Tibial nerve (tissue), 4 donors: ENCODE measurements at places on chromosomes 3 and 15.

- peak; percentile 26 for DNase-seq
- H3K27me3 ChIP-seq, result no peaks in the 10 kb centered on the region
- H3K4me1 ChIP-seq, result no peaks in the 10 kb centered on the region
- H3K36me3 ChIP-seq, result peaks cover 10% of the 10 kb centered on the region
- peak overlapping the region; percentile 100 for H3K27ac ChIP-seq
- peak overlapping the region; percentile 75 for H3K4me3 ChIP-seq
Measured at GRCh38 chr15:96333131-96334016, 2.9 kb downstream of the NR2F2 start.

- H3K36me3 ChIP-seq, result no peaks in the 10 kb centered on the region
- no peak for DNase-seq
- no peaks in the 10 kb centered on the region for H3K4me1 ChIP-seq
- no peak overlapping the region for H3K27ac ChIP-seq
- no peak overlapping the region for H3K4me3 ChIP-seq
Measured at GRCh38 chr3:197286678-197287077, 11.7 kb downstream of the DLG1 start.

DNA sequence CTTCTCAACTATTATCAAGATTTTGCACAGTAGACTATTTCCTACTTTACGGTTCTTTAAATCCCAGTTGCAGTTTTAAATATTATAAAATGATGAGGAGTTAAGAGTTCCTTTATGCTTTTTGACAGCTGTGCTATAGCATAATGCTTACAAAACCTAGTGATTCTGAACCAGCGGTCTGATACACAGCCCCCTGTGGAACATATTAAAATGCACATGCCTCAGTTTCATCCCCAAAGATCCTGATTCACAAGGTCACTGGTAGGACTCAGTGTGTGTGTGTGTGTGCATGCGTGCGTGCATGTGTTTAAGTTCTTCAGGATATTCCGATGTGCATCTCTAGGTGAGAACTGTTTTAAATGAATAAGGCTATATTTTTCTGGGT, 330.1 kb upstream of the TPM1 start:
- no peaks in the 10 kb centered on the region for H3K27me3 ChIP-seq
- no peak overlapping the region for H3K27ac ChIP-seq
- H3K4me1 ChIP-seq, result no peaks in the 10 kb centered on the region
- no peaks in the 10 kb centered on the region for H3K36me3 ChIP-seq
- no peak for DNase-seq

GRCh38 chr15:96515371-96515770, 184.9 kb downstream of the NR2F2 start:
- no peaks in the 10 kb centered on the region for H3K27me3 ChIP-seq
- H3K27ac ChIP-seq, result no peak overlapping the region
- no peaks in the 10 kb centered on the region for H3K36me3 ChIP-seq
- DNase-seq, result no peak
- H3K4me1 ChIP-seq, result no peaks in the 10 kb centered on the region

- H3K27ac ChIP-seq, result peak overlapping the region; percentile 52
- H3K36me3 ChIP-seq, result peaks cover 45% of the 10 kb centered on the region
- no peaks in the 10 kb centered on the region for H3K27me3 ChIP-seq
- no peak overlapping the region for H3K4me3 ChIP-seq
- no peak for DNase-seq
Measured at GRCh38 chr3:128799653-128800052, 73.7 kb downstream of the RAB7A start.

DNA sequence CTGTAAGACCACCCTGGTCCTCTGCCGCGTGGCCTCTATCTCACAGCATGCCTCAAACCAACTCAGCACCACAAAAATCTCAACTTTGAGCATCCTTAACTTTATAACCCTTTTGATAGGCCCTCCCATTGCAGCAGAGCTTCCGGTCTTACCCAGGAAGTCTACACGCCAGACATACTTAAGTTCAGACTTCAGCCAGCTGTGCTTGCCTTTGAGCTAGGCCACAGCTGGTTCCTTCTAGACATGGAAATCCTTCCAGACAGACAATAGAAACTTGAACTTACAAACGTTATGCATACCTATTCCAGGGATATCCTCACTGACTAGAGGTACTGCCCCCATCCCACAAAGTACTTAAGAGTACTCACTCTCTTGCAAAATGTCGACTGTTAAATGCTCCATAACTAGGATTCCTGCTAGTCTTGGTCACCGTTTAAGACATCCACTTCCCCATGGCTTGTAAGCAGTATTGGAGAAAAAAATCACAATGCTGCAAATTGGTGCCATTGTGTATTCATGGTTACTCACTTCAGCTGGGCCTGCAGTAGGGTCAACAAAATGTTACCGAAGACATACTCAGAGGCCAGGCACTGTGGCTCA, 183.5 kb downstream of the TBL1XR1 start:
- peaks cover 12% of the 10 kb centered on the region for H3K36me3 ChIP-seq
- H3K27ac ChIP-seq, result no peak overlapping the region
- H3K27me3 ChIP-seq, result no peaks in the 10 kb centered on the region
- H3K4me1 ChIP-seq, result no peaks in the 10 kb centered on the region
- no peak for DNase-seq

DNA sequence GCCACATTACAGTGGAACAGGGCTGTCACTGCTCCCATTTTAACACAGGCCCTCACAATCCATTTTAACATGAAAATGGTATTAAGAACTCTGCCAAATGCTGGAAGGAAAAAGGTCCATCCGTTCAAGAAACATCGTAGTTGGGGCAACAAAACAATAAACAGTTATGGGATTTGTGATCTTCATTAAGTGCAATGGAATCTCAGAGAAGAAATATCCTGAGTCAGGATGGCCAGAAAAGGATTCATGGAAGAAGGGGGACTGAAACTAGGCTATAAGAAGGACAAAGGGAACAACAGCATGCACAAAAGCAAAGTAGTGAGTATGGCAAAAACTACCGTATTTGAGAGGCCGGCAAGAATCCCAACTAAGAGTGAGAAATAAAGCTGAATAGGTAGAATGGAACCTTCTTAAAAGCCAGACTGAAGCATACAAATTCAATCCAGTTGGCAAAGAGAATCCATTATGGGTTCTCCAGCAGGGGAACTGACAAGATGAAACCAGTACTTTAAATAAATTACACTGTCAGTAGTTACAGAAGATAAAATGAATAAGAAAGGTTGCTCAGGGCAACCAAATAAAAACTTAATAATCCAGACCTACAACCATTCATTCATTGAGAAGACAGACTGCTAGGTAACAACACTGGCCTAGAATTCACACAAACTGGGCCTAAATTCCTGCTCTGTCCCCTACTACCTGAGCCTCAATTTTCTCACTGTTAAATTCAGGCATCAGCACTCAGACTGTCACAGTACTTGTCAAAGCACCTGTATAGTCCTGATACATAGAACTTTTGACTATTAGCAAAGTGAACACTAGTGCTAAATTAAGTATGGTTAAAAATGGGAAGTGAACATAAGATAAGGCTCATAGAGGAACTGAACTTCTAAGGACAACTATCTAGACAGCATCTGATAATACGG, 6.3 kb downstream of the TBL1XR1 start:
- peaks cover 17% of the 10 kb centered on the region for H3K4me1 ChIP-seq
- no peaks in the 10 kb centered on the region for H3K27me3 ChIP-seq
- peak overlapping the region; percentile 79 for H3K27ac ChIP-seq

DNA sequence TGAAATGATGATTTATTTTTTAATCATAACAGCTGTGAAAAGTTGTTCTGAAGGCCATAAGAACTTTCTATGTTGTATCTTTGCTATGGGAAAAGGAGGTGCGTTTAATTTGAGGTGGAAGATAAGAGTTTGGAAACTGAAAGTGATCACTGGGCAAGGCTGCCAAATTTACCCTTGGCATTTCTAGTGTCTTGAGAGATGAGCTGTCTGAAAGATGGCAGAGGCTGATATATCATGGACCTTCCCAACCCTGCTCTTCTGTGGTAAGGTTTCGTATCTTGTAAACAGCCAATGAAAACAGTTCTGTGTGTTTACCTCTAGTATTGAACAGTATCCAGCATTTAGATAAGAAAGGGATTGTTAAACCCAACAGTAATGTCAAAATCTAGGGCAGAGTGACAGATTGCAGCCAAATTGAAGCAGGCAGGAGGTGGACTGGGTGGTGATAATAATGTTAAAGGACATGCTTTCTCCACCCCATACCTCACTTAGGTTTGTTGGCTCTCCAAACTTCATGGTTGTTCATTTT, 15.8 kb upstream of the NFKBIZ start:
- DNase-seq, result no peak
- H3K4me3 ChIP-seq, result no peak overlapping the region
- no peaks in the 10 kb centered on the region for H3K36me3 ChIP-seq

DNA sequence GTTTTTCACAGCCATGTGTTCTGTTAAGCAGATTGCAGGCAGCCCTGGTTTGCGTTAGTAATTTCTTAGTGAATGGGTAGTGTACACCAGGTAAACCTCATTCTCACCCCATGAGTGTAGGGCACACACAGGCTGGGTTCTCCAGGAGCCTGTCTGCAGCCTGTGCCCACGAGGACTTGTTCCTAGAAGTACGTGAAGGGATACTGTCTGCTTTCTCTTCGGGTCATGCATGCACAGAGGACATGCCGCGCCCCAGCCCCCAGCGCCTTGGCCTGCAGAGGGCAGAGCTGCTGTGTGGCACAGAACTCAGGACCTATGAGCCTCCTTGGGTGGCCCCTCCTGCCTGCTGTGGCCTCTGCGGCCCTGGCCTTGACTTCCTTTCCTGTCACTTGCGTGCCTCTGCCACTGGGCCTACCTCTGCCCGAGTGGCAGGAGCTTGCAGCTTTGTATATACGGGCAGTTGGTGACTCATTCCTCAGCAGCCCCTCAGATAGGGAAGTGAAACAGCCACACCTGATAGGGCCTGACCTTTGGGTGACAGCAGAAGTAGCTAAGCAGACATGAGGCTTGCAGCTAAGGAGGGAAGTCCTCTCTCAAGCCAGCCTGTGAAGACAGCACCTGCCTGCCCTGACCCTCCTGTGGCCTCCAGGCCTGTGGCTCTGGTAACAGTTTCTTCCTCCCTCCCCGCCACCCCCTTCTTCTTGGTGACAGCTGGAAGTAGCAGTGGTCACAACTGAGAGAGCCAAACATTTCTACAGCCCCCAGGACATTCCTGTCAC, 19.5 kb downstream of the PPCDC start:
- peak overlapping the region; percentile 85 for H3K27ac ChIP-seq
- peaks cover 52% of the 10 kb centered on the region for H3K4me1 ChIP-seq
- peak; percentile 47 for DNase-seq
- H3K4me3 ChIP-seq, result no peak overlapping the region
- no peaks in the 10 kb centered on the region for H3K36me3 ChIP-seq

DNA sequence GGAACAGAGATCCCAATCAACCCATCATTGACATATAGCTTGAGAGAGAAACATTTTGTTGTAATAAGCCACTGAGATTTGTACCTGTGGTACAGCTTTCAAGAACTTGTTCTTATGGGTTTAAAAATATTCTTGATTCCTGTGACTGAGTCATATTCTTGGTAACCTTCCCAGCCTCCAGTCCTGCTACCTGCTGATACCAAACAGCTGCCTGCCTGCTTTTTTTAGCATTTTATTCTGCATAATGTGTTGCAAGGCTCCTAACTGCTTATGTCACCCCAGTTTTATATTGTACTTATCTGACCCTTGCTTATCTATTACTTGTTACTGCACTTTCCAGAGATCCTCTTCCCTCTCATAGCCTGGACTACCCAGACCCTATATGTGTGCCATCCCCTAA, 349.3 kb upstream of the SOX2 start:
- H3K27me3 ChIP-seq, result no peaks in the 10 kb centered on the region
- H3K27ac ChIP-seq, result no peak overlapping the region
- H3K36me3 ChIP-seq, result no peaks in the 10 kb centered on the region
- no peaks in the 10 kb centered on the region for H3K4me1 ChIP-seq
- no peak overlapping the region for H3K4me3 ChIP-seq

- no peaks in the 10 kb centered on the region for H3K36me3 ChIP-seq
- DNase-seq, result no peak
- H3K4me3 ChIP-seq, result no peak overlapping the region
- H3K27me3 ChIP-seq, result no peaks in the 10 kb centered on the region
Measured at GRCh38 chr3:24145981-24146822, 201.1 kb downstream of the NR1D2 start.

GRCh38 chr3:123416173-123416572, 32.7 kb downstream of the ADCY5 start:
- no peak overlapping the region for H3K4me3 ChIP-seq
- DNase-seq, result no peak
- H3K4me1 ChIP-seq, result no peaks in the 10 kb centered on the region
- H3K27me3 ChIP-seq, result no peaks in the 10 kb centered on the region

- peak; percentile 39 for DNase-seq
- H3K4me3 ChIP-seq, result no peak overlapping the region
- no peak overlapping the region for H3K27ac ChIP-seq
- no peaks in the 10 kb centered on the region for H3K27me3 ChIP-seq
Measured at GRCh38 chr15:45641374-45641781, 6.5 kb downstream of the SQOR start.

DNA sequence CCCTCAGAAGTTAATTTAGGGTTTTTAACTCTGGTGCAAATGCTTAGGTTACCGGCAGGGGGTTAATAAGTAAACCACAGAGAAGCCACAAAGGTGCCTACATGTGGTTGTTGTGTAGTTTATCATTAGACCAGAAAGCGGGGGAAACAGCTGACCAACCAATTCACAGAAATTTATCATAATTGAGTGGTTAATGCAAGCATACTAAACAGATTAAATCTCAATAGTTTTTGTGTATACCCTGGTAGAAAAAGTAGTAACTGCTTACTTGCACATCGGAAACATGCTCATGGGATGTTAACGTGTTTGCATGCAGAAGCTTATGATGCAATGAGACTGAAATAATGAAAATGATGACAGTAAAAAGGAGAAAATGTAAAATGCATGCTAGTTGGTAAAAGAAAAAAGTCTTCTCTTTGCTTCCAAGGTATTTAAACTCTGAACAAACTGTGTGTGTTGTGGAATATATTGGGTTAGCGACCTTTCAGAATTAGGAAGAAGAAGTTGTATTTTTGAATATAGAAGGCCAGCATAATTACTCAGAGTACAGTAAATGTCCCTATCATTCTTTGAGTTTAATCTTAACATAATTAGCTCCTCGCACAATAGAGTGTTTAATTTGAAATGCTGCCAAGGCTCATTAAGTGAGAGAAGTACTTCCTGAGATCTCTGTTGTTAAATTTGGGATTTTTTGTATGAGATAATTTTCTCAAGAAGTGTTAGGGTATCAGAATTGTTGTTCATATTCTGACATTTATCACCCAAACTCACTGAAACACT, 316.2 kb downstream of the PTPRG start:
- no peak overlapping the region for H3K4me3 ChIP-seq
- no peak for DNase-seq

GRCh38 chr3:167466966-167467365, 6.9 kb downstream of the SERPINI2 start:
- H3K4me3 ChIP-seq, result no peak overlapping the region
- H3K4me1 ChIP-seq, result no peaks in the 10 kb centered on the region
- no peak for DNase-seq
- H3K27me3 ChIP-seq, result no peaks in the 10 kb centered on the region
- no peak overlapping the region for H3K27ac ChIP-seq

GRCh38 chr15:73677146-73677607, 7.0 kb upstream of the CD276 start:
- H3K27ac ChIP-seq, result no peak overlapping the region
- H3K27me3 ChIP-seq, result no peaks in the 10 kb centered on the region
- no peaks in the 10 kb centered on the region for H3K36me3 ChIP-seq
